ENCODE measurements at places on chromosomes 1 and 21.

DNA sequence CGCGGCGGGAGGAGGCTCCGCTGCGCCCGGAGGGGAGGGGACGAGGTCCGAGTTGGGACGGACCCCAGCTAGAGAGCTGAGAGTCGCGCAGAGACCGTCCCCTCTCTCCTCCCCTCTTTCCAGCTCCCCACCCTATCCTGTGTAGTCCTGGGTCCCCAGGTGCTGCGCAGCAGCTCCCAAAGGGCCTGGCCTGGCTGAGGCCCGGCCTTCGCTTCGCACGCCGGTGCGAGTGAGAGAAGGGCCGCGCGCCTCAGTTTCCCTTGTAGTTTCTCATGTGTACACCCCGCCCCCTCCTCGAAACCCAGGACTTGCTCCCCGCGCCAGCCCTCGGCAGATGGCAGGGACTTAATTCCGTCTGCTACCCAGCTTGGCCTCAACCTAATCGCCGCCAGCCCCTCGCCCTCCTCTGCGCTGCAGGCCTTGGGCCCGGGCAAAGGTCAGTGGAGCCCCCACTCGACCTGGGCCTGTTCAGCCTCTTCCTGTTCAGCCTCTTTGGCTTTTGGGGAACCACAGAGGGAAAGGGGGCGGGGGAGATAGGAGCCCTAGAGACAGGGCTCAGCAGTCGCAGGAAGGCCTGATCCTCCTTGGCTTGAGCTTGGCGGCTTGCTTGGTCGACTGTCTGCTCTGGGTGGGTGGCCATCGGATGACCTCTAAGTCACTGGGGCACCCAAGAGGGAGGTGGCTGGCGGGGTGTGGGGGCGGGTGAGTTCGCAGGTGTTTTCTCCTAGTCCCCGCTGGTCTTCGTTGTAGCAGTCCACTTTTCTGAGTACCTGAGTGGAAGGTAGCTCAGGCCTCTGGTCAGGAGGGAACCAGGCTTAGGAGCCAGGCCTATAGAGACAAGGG lies 1.0 kb downstream of the ZNF687 start:
- DNase-seq, result peak; percentile 56

GRCh38 chr1:52057255-52057654 lies 1.2 kb downstream of the BTF3L4 start:
- DNase-seq, result no peak

DNA sequence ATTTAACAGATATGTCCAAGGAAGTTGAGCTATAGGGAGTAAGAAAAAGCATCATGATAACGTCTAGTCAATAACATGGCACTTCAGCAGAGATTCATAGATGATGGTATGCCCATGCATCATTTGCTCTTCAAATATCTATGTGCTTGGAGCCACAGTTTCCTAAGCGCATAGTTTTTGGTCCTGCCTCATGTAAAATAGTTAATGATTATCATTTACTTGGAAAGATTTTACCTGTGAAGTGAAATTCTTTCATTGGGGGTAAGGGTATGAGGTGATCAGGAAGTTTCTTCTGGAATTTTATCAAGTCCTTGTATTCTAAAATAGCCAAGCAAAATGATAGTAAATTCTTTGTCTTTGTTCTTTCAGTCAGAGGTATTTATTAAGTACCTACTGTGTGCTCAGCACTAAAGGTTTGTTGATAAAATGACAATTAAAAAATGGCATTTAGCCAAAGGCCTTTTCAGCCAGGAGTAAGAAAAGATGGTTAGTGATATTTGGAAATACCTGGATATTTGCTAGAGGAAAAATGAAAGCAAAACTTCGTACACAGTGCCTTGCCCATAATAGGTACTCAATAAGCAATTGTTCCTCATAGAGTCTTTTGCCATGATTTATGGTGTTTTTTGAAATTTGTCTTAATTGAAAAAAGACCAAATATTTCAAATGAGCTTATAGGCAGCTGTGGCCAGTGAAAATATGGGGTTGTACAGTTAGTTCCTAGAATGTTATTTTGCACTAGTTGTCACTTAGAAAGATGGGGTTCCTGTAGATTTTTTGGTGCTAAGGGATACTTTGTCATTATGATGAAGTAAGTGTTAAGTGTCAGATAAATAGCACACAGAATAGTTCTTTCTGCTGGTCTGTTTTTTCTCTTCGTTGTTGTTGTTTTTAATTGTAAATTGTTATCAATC lies 13.1 kb downstream of the PDIK1L start:
- no peak for DNase-seq

DNA sequence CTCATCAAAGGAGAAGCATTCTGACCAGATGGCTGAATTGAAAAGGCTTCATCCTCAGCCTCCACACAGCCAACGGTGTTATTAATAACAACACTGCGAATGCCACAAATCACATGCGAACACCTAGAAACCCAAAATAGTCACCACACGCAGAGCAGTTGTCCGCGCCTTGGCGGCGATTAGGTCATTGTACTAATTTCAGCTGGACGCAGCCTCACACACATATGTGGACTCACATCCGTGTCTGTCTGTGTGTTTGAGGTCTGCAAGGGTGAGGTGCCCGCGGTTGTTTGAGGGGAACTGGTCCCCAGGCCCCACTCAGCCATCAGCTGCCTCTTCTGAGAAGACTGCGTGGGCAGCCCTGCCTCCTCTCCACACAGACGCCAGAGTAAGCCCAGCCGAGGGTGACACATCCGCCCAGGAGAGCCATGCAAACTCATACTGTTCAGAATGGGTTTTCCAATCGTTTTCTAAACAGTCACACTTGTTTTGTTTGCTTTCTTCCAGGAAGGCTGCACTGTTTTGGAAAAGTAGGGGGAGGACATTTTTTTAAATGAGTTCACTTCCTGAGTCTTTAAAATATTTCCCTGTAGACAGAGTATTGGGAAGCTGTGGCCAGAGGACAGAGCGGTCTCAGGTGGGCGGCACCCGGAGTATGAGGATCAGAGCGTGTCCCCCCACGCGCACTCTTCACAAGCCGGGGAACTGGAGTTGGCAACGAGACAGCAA lies 53.4 kb downstream of the TOMM20 start:
- peak; percentile 75 for DNase-seq

DNA sequence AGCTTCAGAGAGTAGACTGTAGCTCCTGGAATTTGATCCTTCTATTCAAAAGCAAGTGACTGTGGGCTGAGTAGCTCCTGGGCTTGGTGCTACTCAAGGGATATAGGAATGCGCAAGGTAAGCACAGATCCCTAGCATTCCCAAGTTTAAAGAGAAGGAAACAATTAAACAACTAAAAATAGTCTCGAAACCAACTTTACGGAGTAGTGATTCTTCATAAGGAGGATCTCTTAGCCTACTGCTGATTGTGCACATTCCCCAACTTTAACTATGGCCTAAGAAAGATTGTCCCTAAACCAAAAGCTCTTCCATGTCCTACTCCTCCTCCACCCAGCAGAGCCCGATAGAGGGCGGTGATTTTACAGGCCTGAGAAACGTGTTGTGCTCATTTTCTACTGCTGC lies 226.5 kb upstream of the CAMK1G start:
- DNase-seq, result no peak

GRCh38 chr21:36425286-36425685 lies 40.1 kb downstream of the CHAF1B start:
- no peak for DNase-seq

Measured in GM13977 (cell line).